Activated T-cell treated with anti-CD3 and anti-CD28 coated beads for 48 hours (primary cell): ENCODE measurements at places on chromosomes 13 and 19.

DNA sequence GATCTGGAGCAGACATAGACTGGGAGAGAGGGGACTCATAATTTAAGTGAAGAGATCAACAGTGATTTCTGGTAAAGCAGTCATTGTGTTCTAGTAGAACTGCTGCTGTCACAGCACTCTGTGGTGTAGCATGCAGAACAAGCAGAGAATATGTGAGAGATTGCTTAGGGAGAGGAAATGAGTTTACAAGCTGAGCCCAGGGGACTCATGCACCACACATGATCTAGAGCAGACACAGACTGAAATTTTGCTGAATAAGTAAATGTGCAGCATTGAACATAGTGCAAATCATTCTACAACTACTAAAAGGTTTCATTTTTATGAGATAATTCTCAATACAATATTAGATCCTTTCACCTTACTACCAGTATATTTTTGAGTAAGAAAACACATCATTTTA is 125.7 kb downstream of the MYO16 start:
- no peak for DNase-seq

DNA sequence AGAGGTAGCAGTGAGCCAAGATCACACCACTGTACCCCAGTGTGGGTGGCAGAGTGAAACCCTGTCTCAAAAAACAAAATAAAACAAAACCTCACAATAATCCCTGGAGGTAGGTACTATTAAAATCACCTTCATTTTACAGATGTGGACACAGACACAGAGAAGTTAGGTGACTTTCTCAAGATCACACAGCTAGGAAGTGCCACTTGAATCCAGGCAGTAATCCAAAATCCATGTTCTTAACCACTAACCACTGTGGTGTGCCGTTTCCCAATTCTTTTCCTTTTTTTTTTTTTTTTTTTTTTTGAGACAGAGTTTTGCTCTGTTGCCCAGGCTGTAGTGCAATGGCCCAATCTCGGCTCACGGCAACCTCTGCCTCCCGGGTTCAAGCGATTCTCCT is 9.0 kb downstream of the PPP1R14A start:
- no peak for DNase-seq

DNA sequence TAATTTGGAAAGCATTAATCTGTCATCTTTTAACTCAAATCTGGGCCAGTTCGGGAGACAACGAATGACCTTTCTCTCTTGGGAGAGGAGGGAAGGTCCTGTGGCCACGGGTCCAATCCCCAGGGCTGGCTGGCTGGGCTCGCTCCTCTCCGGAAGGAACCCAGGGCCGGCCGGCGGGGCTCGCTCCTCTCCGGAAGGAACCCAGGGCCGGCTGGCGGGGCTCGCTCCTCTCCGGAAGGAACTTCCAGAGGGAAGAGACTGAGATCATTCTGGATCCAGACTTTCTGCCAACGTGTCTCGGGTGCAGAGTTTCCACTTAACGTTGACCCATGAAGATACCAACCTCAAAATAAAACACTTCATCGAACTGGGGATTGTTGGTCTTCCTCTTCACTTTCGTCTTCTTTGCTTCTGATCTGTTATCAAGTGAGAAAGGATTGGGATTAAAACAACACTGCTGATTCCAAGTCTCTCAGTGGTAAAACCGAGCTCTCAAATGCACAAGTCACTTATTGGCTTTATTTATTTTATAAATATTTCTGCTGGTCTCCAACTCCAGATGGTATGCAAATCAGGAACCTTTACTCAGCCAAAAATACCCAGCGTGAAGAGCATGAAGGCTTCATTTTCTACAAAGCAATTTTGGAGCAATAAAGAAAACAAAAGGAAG is 53.3 kb upstream of the C13orf46 start:
- no peak for DNase-seq

DNA sequence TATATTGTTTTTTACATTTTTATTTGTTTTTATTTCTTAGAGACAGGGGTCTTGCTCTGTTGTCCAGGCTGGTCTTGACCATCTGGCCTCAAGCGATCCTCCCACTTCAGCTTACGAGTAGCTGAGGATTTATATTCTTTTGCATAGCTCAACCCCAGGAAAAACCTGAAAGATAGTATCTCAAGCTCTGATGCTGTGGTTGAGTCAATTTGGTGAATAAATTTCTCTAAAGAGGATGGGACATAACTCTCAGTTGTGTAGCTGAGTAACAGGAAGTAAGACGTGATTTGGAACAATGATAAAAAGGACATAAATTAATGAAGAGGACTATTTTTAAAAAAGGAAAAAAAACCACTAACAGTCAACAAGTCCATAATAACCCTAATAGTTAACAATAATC is 79.8 kb upstream of the TNFSF11 start:
- DNase-seq = no peak
